Osteocyte (in vitro differentiated cells): ENCODE measurements at places on chromosomes 5 and 9.

DNA sequence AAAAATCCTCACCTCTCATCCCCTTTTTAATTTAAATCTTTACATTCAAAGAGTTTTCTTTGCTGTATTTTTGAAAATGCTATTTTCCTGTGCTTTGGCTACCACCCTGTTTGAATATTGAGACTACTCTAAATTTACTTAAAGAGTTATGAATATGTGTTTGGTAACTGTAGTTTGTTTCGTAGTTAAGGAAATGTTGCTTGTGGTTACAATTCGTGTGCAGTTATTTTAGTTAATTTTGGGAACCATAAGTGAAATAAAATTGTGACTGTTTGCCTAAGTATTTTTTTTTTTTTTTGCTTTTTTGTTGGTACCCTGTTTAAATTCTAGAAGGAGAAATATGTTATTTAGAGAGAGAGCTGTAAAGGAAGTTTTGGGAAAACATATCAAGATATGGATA is 78.7 kb downstream of the XRCC4 start:
- no peaks in the 10 kb centered on the region for H3K27me3 ChIP-seq
- no peak overlapping the region for H3K4me3 ChIP-seq
- no peak overlapping the region for H3K27ac ChIP-seq
- H3K4me1 ChIP-seq: no peaks in the 10 kb centered on the region

- no peaks in the 10 kb centered on the region for H3K27me3 ChIP-seq
- peaks cover 7% of the 10 kb centered on the region for H3K36me3 ChIP-seq
- no peak overlapping the region for H3K4me3 ChIP-seq
Observed at GRCh38 chr9:121192518-121192917, 9.2 kb downstream of the RAB14 start.

DNA sequence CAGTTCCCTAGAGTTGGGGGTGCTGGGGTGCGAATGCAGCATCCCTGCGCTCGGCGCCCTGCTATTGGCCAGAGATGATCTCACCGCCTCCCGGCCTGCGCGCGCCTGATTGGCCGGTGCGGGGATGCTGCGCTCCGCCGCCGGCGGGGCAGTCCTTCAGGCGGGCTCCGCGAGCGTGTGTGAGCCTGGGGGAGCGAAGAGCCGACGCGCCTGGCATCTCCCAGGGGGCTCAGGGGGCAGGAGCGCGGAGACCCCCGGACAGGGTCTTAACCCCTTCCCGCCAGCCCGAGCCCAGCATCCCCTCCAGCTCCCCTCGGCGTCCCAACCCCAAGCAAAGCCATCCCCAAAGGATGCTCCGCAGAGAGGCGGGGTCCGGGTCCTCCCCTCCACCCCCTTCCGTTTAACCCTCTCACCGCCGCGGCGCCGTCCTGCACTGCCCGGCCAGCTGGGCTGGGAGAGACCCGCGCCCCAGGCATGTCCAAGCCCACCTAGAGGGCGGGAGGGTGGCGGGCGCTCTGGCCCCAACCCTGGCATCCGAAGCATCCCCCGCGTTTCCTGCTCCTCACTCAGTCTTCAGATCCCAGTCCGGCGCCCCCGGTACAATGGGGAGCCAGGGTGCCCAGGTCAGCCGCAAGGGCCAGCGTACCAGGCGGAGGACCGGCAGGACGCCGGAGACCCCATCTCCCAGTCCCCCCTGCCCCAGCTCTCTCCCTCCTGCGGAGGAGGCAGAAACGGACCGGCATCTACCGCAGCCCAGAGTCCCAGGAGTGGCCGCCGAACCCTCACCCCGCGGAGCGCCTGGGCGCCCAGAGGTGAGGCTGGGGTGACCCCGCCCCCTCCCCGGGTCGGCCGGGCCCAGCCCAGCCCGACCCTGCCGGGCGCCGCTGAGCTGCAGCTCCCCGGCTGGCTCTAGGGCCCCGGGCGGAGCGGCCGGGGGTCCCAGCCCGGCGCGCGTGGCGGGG is 19.3 kb upstream of the TOR2A start:
- no peak overlapping the region for H3K27ac ChIP-seq
- DNase-seq: no peak
- no peak overlapping the region for H3K4me3 ChIP-seq
- H3K36me3 ChIP-seq: peaks cover 18% of the 10 kb centered on the region

- H3K4me3 ChIP-seq: no peak overlapping the region
- peaks cover 2% of the 10 kb centered on the region for H3K27me3 ChIP-seq
- peaks cover 4% of the 10 kb centered on the region for H3K36me3 ChIP-seq
- DNase-seq: no peak
Observed at GRCh38 chr5:68304421-68305052, 89.0 kb downstream of the PIK3R1 start.

- no peaks in the 10 kb centered on the region for H3K4me1 ChIP-seq
- no peaks in the 10 kb centered on the region for H3K36me3 ChIP-seq
- H3K27ac ChIP-seq: no peak overlapping the region
- H3K27me3 ChIP-seq: no peaks in the 10 kb centered on the region
Observed at GRCh38 chr5:1722877-1723276, 76.8 kb downstream of the MRPL36 start.

DNA sequence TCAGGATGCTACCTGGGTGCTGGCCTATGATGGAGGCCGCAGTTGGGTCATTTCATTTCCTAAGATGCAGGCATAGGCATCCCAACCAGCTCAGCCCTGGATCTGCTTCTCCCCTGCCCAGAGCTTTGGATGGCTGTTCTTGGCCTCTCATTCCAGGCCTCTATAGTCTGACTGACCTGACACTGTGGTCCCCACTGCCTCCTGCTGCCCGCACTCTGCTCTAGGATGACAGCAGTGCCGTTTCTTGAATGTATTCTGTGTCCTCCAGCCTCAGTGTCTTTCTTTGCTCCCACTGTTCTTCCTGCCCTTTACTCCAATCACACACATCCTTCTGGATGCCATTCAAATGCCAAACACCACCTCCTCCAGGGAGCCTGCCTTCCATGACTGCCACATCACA is 235.7 kb downstream of the HSPA4 start:
- no peak for DNase-seq
- H3K27me3 ChIP-seq: no peaks in the 10 kb centered on the region
- no peak overlapping the region for H3K27ac ChIP-seq
- no peaks in the 10 kb centered on the region for H3K4me1 ChIP-seq
- no peaks in the 10 kb centered on the region for H3K36me3 ChIP-seq
- no peak overlapping the region for H3K4me3 ChIP-seq

GRCh38 chr5:131855452-131855851 is 58.6 kb upstream of the FNIP1 start:
- no peaks in the 10 kb centered on the region for H3K36me3 ChIP-seq
- H3K4me3 ChIP-seq: no peak overlapping the region
- peaks cover 32% of the 10 kb centered on the region for H3K27me3 ChIP-seq
- no peak overlapping the region for H3K27ac ChIP-seq
- H3K4me1 ChIP-seq: peaks cover 6% of the 10 kb centered on the region
- DNase-seq: no peak

DNA sequence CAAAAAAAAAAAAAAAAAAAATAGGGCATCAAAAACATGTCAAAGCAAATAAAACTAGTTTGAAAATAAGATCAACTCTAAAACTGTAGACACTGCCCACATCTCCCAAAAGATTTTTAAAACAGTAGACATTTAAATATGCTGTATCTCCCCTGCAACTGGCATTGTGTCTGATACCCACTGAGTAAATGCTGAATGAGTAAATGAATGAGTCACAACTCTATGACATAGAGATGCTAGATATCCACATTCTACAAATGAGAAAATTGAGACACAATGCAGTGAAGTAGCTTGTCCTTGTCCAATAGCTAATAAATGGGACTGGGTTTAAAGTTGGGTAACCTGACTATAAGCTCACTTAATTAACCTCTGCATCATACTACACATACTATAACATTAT is 14.1 kb upstream of the MAP1B start:
- H3K4me1 ChIP-seq: no peaks in the 10 kb centered on the region
- no peak for DNase-seq
- no peaks in the 10 kb centered on the region for H3K36me3 ChIP-seq

DNA sequence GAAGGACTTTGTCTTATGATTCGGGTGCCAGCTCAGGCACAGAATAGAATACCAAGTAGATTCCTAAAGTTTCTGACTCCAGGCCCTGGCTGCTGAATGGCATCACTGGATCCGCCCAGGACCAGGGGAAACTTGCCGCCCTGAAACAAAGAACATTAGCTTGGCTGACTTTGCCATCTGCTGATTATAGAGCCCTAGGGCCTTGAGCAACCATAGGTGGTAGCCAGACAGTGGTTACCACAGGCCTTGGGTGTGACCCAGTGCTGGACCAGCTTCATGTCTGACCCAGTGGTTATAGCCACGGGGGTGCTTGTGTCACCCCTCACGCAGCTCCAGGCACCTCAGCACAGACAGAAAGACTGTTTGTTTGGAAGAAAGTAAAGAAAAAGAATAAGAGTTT is 62.7 kb downstream of the SSBP2 start:
- no peak overlapping the region for H3K27ac ChIP-seq
- H3K4me1 ChIP-seq: no peaks in the 10 kb centered on the region
- no peak for DNase-seq
- peaks cover 36% of the 10 kb centered on the region for H3K36me3 ChIP-seq
- H3K27me3 ChIP-seq: no peaks in the 10 kb centered on the region
- no peak overlapping the region for H3K4me3 ChIP-seq

- no peak overlapping the region for H3K4me3 ChIP-seq
- no peaks in the 10 kb centered on the region for H3K36me3 ChIP-seq
- DNase-seq: no peak
- H3K27ac ChIP-seq: no peak overlapping the region
- peaks cover 10% of the 10 kb centered on the region for H3K27me3 ChIP-seq
Observed at GRCh38 chr5:16391858-16392649, 73.5 kb downstream of the ZNF622 start.

GRCh38 chr9:129938291-129938979 is 103.2 kb downstream of the USP20 start:
- no peaks in the 10 kb centered on the region for H3K27me3 ChIP-seq
- peaks cover 21% of the 10 kb centered on the region for H3K36me3 ChIP-seq
- peaks cover 37% of the 10 kb centered on the region for H3K4me1 ChIP-seq
- H3K27ac ChIP-seq: peak overlapping the region; percentile 69
- no peak overlapping the region for H3K4me3 ChIP-seq
- DNase-seq: no peak

GRCh38 chr5:59231221-59231931 is 648.5 kb downstream of the RAB3C start:
- no peak for DNase-seq
- no peaks in the 10 kb centered on the region for H3K27me3 ChIP-seq
- no peaks in the 10 kb centered on the region for H3K36me3 ChIP-seq
- no peak overlapping the region for H3K27ac ChIP-seq
- no peak overlapping the region for H3K4me3 ChIP-seq

- H3K27me3 ChIP-seq: peaks cover 32% of the 10 kb centered on the region
- H3K27ac ChIP-seq: no peak overlapping the region
- no peak for DNase-seq
- H3K4me3 ChIP-seq: no peak overlapping the region
Observed at GRCh38 chr9:133677126-133678010, 41.2 kb downstream of the DBH start.

DNA sequence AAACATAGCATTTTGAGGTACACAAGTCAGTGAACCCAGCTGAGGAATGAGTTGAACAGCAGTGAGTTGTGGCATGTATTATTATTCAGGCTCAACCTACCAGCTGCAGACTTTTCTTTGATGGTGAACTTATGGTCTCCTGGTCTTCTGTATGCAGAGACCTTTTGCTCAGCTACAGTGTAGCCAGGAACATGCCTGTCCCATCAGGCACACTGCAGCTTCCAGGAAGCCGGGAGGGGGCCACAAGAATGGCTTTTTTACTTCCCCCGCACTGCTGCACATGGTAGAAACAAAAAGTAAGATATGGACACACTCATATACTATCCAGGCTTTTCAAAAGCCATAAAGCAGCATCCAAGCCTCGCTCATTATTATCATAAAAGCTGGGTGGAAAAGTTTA is 65.3 kb upstream of the PLPP1 start:
- no peaks in the 10 kb centered on the region for H3K36me3 ChIP-seq
- H3K27me3 ChIP-seq: no peaks in the 10 kb centered on the region
- no peak overlapping the region for H3K4me3 ChIP-seq
- peak overlapping the region; percentile 98 for H3K27ac ChIP-seq
- H3K4me1 ChIP-seq: peaks cover 74% of the 10 kb centered on the region

GRCh38 chr9:90774682-90775081 is 26.9 kb upstream of the SYK start:
- DNase-seq: no peak
- peaks cover 9% of the 10 kb centered on the region for H3K27me3 ChIP-seq

- H3K4me3 ChIP-seq: no peak overlapping the region
- no peak overlapping the region for H3K27ac ChIP-seq
- no peak for DNase-seq
- H3K4me1 ChIP-seq: peaks cover 27% of the 10 kb centered on the region
Observed at GRCh38 chr5:119282628-119283027, 73.2 kb upstream of the TNFAIP8 start.

GRCh38 chr5:87116825-87117512 is 150.7 kb upstream of the RASA1 start:
- H3K4me3 ChIP-seq: no peak overlapping the region
- no peak overlapping the region for H3K27ac ChIP-seq
- no peak for DNase-seq

DNA sequence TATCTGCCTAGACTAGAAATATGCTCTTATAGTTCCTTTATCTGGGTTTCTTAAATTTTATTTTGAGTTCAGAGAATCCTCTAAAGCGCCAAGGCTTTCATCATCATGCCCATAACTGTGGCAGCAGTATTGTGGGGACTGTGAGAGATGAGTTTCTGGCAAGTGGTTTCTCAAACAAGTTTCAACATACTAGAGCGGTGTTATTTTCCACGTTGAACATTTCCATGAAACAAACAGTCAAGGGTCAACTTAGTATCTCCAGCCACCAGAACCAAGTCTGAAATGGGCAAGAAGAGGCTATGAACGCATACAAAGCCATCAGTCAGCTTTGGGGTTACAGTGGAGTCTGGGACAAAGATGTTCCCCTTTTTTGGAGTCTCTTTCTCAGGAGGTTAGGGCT is 40.3 kb downstream of the SERINC5 start:
- DNase-seq: no peak
- H3K4me1 ChIP-seq: peaks cover 9% of the 10 kb centered on the region
- H3K4me3 ChIP-seq: no peak overlapping the region
- no peak overlapping the region for H3K27ac ChIP-seq
- no peaks in the 10 kb centered on the region for H3K36me3 ChIP-seq

GRCh38 chr9:17217272-17217671 is 82.4 kb downstream of the CNTLN start:
- H3K27me3 ChIP-seq: no peaks in the 10 kb centered on the region
- no peak for DNase-seq
- H3K27ac ChIP-seq: no peak overlapping the region
- H3K4me1 ChIP-seq: peaks cover 6% of the 10 kb centered on the region
- peaks cover 10% of the 10 kb centered on the region for H3K36me3 ChIP-seq

DNA sequence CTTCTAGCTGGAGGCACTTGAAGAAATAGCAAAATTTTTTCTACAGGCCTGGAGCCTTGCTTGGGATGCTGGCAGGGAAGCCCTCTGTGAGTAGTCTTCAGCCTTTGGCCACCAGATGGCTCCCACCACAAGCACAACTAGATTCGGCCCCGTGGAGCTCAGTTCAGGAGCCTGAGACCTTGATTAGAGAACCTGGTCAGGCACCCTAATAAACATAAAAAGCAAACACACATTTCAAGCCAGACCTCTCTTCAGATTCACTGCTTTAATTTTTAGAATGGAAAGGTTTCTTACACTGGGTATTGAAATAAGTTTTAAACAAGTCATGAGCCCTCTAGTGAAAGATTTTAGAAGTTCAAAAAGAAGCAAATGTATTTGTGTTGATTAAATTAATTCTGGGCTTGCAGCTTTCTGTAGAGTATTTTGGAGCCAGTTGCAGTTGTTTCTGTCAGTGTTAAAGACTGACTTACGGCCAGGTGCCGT is 41.4 kb downstream of the GLRX start:
- no peak for DNase-seq
- H3K4me1 ChIP-seq: peaks cover 12% of the 10 kb centered on the region
- H3K27me3 ChIP-seq: no peaks in the 10 kb centered on the region
- H3K36me3 ChIP-seq: peaks cover 59% of the 10 kb centered on the region
